ENCODE measurements at places on chromosomes 4 and X.

DNA sequence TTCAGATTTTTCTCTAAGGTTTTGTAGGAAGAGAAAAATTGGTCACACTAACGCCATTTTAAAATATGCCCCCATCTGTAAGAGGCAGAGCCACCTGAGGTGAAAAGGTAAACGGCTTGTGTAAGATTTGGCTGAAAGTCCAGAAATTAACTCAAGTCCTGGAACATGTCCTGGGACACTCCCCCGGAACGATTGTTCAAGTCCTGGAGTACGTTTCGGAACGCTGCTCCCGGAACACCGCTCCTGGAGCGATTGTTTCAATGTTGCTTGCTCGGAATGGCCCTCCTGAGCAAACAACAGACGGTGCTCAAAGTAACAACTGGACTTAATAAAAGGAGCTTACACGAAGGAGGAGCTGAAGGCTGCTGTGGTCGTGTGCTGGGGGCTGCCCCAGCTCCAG, 796.5 kb upstream of the SLIT2 start:
- DNase-seq, result no peak

- no peak for DNase-seq
These were observed 126.7 kb upstream of the RAI2 start for GRCh38 chrX:17987783-17988182.

GRCh38 chr4:4320528-4320927, 30.5 kb downstream of the ZBTB49 start:
- DNase-seq, result no peak

DNA sequence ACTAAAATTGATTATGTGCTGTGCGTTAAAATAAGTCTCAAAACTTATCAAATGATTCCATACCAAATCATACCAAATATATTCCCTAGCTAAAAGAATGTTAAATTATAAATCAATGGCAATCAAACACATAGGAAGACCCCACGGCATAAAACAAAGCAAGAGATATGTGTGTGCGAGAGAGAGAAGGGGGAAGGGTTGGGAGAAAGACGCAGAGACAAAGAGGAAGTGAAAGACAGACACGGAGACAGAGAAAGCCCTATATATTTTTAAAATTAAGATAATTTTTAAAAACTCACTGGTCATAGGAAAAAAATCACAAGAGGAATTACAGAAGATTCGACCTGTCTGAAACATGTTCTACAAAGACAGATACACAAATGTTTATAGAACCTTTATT, 371.4 kb downstream of the NLGN4X start:
- DNase-seq, result no peak

DNA sequence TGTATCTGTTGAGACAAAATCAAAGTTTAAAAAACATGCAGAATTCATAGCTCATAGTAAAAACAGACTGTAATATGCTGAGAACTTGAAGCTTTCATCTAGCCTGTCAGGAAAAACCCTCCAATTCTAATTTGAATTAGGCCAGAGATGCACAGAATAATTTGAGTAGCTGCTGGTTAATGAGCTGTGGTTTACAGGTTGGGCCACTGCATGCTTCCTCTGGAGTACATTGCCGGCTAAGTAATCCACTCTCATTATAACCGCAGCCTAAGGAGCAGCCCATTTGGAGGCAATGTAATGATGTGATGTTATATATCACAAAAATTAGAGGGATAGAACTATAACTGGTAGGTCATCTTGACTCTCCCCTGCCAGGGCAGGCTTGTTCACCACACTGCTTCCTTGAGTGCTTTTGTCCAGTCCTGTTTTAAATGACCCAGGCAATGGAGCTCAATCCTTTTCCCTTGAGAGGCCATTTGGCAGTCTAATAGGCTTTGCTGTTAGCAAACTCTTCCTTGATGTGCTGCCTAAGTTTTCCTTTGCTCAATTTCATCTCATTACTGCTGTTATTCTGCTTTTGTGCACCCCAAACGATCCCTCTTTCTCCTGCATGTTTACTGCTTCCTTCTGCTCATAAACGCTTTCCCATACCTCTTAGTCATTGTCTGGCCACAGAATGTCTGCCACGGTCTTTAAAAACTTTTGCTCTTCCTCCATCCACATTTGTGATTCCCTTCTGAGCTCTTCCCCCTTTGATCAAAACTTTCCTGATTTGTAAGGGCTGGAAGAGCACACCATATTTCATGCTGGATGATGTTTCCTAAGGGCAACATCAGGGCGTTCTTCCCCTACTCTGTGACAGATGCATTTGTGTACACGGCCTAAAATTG, 230.9 kb downstream of the C4orf33 start:
- no peak for DNase-seq

- no peak for DNase-seq
These were observed 115.4 kb upstream of the NUDT6 start for GRCh38 chr4:123037804-123038203.

- DNase-seq, result no peak
These were observed 22.3 kb downstream of the COL4A6 start for GRCh38 chrX:108415891-108416290.

DNA sequence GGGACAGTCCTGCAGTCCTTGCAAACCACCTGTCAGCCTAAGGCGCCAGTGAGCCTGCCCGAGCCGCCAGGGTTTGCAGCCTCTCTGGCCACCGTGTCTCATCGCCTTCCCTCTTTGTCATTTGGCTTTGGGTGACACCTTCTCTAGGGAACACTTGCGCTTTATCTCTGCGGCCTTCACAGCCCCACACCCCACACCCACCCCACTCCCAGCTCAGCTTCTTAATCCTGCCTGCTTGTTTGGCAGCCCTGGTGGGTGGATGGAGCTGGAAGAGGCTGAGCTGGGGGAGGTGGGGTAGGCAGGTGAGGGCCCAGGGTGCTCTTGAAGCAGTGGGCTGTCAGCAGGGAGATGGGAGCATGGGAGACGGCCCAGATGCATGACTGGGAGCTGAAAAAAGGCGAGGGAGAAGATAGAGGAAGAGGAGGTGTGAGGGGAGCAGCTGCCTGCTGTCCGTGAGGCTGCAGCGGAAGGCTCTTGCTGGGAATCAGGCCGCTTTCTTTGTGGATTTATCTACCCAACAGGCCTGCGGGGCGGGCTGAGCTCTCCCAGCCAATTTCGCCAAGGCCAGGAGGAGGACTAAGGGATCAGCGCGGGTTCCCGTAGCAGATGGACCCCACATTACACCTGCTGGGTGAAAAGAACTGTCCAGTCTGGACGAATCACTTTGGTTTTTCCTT, 97.5 kb upstream of the STOX2 start:
- no peak for DNase-seq

- no peak for DNase-seq
These were observed 470.7 kb downstream of the CCSER1 start for GRCh38 chr4:90597927-90598326.
